Islet precursor cell (in vitro differentiated cells): ENCODE measurements at places on chromosomes 1 and 21.

DNA sequence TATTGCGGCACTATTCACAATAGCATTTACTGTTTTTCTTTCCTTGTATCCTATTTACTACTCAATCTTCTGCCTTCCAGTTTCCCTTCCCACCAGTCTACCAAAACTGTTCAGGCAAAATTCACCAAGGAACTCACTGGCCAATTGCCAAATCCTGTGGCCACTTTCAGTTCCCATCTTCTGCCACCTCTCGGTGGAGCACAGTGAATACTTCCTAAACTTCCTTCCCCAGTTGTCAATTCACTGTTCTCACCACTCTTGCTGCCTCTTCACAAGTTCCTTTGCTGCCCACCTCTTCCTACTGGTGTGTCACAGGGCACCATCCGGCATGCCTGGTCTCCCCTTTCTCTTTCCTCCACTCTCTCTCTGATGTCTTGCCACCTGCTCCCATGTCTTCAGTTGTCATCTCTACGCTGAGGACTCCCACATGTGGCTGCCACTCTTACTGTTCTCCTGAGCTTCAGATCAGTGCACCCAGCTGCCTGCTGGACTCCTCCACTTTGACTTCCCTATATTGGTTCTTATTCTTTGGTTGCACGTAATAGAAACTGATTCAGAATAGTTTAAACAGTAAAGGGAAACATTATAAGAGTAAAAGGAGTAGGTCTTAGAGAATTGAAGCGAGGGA lies 114.4 kb downstream of the PIK3R3 start:
- DNase-seq: no peak

DNA sequence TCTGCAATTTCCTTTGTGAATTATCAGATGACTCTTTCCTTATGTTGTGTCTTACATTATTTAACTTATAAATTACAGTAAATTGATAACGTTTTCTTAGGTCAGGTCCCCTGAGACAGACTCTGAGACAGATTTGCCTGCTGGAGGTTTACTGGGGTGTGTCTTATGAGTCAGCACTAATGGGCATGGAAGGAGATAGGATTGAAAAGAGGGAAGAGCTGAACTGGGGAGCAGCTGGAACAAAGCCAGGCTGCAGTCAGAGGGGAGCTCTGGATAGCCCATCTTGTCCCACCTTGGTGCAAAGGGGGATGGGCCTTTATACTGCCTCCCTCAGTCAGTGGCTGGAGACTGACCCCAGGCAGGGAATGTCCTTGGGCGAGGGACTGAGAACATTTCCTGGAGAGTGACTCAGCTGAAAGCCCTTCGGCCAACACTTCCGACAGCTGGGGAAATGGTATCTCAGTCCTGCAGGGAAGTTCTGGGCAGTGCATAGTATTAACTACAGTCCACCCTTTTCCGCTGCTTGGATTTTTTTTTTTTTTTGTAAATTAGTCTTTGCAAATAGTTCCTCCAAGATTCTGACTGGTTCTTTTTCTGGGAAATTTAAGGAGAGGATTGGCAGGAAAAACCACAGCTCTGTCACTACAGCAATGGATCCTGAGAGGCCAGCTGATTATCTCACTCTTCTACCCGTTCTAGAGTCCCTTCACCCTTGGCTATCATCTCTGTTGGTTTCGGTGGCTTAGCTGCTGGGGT lies 39.1 kb upstream of the CDC42BPA start:
- peak; percentile 95 for DNase-seq

DNA sequence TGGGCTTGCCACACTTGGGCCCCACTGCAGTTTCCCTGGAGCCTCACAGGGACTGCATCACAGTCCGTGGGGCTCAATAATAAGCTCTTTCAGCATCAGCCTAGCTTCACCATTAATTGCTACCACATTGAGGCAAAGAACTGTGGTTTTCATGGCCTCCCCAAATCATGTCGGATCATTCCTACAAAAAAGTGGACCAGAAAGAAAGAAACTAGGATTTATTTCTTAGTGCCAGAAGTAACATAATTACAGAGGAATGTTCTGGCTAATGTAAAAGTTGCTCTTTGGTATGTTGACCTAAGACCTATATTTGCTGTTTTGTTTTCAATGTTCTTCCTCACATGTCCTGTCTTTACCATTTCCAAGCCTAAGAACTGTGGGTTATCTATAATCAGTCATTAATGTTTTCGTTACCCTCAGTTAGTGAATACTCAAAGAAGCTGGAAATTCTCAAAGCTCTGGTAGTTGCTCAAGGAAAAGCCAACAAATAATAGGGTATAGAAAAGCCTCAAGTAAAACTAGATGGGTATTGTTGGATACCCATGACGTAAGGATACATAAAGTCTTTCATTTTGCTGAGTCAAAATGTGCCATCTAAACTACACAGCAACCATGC lies 173.9 kb downstream of the LTN1 start:
- DNase-seq: no peak

- no peak for DNase-seq
Observed at GRCh38 chr1:62184336-62184735, 10.3 kb upstream of the L1TD1 start.

- no peak for DNase-seq
Observed at GRCh38 chr1:61910035-61910434, 167.8 kb downstream of the PATJ start.

DNA sequence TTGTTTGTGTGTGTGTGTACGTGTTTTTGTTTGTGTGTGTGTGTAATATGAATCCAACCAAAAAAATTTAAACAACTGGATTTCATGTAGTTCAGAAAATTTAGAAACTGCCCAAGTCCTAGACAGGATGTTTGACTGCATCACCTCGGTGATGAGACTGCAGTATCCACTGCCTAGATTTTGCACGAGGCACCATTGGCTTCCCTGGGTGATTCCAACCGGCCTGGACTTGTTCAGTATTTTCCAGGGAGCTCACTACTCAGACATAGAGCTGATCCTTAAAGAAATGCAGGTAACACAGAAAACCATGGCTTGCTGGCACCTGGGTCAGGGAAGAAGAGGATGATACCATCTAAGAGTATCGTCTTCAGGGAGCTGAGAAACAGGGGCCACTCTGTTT lies 18.2 kb upstream of the KCNK2 start:
- DNase-seq: no peak

GRCh38 chr1:238738892-238739291 lies 647.5 kb upstream of the CHRM3 start:
- no peak for DNase-seq

- no peak for DNase-seq
Observed at GRCh38 chr1:30883389-30884172, 25.0 kb downstream of the SDC3 start.

DNA sequence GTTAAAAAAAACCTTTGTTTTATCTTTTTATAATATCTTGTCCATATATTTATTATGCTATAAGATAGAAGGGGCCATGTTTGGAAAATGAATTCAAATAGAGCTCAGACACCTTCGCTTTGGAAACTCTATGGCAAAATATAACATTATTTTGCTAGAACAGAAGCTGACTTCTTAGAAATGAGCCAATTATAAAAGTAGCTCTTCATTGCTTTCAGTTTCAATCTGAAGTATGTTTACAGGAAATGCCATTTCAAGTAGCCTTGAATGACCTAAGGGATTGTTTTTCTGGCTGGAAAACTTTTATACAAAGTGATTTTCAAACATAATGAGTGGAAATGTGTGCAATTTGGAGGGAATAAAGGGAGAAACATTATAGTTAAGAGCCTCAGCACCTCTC lies 37.8 kb upstream of the GBP5 start:
- DNase-seq: no peak

GRCh38 chr1:192161976-192162375 lies 3.7 kb downstream of the RGS18 start:
- no peak for DNase-seq

DNA sequence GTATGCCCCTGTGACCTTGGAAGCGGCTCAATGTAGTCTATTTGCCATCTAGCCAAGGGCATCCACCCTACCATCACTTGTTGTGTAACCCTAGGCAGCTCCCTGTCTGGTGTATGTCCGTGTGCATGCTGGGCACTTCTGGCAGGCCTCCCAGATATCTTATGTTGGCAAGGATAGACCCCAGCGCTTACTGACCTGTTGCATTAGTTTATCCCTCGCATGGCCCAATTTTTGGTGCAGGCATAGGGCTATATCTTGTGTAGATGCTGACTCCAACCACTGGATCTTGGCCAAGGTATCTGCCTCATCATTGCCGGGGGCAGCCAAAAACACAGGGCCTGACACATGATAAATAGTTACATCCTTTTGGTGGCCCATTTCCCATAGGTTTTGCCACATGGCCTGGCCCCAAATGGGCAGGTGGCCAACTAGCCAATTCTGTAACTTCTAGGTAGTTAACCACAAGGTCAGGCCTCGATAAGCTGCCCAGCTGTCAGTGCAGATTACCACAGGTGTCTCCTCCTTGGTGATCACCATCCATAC lies 14.0 kb upstream of the TBX19 start:
- no peak for DNase-seq

DNA sequence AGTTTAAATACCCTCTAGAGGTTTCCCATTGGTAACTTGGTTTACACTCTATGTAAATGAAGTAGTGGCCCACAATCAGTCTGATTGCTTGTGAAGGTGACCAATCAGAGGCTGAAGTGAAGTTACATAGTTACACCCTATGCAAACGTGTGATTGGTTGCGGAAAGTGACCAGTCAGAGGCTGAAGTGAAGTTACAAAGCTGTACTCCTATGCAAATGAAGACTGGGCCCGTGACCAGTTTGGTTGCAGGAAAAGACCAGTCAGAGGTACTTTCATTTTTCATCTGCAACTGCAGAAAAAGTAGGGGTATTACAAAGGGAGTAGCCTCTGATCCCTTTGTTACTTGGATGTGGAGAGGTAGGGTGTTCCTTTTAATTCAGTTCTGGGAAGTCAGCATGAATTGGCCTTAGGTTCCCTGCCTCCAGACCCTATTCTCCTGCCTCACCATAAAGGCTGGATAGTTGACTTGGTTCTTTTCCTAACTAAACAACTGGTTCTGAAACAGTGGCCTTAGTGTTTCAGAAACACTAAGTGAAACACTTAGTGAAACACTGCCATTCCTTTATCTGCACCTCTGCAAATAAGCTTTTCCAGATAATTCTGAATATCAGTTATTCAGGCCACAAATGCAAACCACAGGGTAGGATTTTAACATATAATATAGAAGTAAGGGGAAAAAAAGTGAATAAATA lies 39.3 kb downstream of the MAGI3 start:
- DNase-seq: no peak

DNA sequence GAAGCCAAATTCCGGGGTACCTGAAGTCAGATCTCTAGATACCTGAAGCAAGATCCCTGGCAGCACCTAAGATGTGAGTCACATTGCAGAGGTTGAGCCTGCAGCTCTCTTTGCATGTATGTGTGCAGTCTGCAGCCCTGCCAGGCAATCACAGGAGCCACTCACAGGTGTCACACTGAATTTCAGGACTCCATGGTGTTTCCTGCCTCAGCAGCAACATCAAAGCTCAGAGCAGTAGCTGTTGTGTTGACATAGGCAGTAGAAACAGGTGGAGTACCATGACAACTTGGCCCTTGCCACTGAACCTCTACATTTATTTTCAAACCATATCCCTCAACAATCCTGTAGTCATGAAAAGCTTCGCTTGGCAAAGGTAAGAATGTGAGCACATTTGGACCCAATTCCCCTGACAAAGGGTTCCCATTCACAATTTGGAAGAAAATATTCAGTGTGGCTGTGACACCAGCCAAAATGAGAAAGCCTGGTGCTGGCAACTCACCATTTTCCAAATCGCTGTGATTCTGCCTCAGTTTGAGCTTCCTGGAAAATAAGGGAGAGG lies 419.8 kb upstream of the NFIA start:
- no peak for DNase-seq

- DNase-seq: no peak
Observed at GRCh38 chr21:41229509-41230248, 61.7 kb downstream of the BACE2 start.

DNA sequence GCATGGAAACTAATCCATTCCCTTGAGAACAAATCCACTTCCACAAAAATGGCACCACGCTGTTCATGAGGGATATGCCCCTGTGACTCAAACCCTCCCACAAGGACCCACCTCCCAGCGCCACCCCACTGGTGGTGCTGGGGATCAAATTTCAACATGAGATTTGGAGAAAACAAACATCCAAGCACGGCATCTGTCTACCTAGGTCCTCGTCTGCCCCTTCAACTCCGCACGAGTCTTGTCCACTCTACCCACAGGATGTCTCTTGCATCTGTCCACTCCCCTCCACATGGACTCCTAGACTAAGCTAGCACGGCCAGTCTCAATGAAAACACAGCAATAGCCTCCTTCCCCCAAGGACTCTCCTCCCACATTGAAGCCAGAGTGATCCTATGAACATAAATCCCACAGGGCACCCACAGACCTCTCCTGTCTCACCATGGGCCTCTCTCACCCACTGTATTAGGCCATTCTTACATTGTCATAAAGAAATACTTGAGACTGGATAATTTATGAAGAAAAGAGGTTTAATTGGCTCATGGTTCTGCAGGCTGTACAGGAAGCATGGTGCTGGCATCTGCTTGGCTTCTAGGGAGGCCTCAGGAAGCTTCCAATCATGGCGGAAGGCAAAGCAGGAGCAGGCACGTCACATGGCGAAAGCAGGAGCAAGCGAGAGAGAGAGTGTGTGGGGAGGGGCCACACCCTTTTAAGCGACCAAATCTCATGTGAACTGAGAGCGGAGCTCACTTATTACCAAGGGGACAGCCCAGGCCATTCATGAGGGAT lies 101.4 kb downstream of the TOMM20 start:
- no peak for DNase-seq

DNA sequence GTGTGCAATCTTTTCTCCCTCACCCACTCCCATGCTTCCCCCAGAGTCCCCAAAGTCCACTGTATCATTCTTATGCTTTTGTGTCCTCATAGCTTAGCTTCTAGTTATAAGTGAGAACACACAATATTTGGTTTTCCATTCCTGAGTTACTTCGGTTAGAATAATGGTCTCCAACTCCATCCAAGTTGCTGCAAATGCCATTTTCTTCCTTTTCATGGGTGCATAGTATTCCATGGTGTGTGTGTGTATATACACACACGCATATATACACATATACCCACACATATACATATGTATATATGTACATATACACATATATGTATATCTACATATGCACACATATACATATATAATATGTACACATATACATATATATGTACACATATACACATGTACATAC lies 69.3 kb downstream of the ERG start:
- DNase-seq: no peak

- no peak for DNase-seq
Observed at GRCh38 chr1:151693057-151693651, 23.4 kb downstream of the CELF3 start.

DNA sequence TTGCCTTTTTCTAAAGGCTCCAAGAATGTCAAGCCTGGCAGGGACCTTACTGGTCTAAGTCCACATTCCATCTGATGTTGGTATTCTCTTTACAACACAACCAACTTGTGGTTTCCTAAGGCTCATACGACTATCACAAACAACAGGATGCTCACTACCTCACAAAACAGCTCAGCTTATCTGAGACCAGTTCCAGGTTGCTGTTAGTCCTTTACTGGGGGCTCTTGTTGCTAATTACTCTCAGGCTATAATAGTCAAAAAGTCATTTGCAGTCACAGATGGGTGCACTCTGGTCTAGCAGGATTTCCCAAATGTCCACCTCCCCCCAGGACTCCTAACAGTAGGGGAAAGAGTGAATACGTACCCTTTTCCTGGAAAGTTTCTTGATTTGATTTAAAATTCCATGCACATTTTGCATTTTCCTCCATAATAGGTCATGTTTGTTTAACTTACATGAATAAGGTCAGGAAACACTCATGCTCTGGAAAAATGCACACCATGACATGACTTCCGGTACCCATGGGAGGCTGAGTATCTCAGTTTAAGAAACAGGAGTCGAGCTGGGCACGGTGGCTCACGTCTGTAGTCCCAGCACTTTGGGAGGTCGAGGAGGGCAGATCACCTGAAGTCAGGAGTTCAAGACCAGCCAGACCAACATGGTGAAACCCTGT lies 16.0 kb downstream of the LCK start:
- no peak for DNase-seq
